ENCODE measurements at places on chromosomes 4 and X. TPM values are rescaled to one million over a fixed set of nuclear protein-coding genes. Genes with fewer than 3 reads are reported as not detected.

- peaks cover 3% of the 10 kb centered on the region for H3K27me3 ChIP-seq
- H3K27ac ChIP-seq, result no peak overlapping the region
- H3K4me1 ChIP-seq, result no peaks in the 10 kb centered on the region
- H3K4me3 ChIP-seq, result no peak overlapping the region
- no peaks in the 10 kb centered on the region for H3K36me3 ChIP-seq
- DNase-seq, result no peak
These were observed 74.4 kb downstream of the OTC start for GRCh38 chrX:38426785-38427184.

DNA sequence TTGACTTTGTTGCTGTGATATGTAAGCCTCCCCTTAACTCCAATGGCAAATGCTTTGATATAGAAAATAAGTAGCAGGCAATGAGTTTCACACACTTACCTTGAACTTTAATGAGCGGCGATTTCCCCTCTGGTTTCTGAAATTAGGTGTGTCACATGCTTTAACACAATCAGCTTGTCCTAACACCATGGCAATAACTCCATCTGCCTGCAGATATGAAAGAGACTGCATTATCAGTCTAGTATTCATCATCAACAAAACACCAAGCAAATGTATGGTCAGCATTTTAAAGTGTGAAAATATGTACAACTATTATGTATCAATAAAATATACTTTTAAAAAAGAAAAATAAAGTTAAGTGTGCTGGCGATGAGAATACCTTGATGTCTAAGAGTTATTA lies 128.8 kb upstream of the FAM9B start:
- no peak overlapping the region for H3K4me3 ChIP-seq
- H3K36me3 ChIP-seq, result no peaks in the 10 kb centered on the region
- no peaks in the 10 kb centered on the region for H3K27me3 ChIP-seq
- peaks cover 9% of the 10 kb centered on the region for H3K4me1 ChIP-seq

DNA sequence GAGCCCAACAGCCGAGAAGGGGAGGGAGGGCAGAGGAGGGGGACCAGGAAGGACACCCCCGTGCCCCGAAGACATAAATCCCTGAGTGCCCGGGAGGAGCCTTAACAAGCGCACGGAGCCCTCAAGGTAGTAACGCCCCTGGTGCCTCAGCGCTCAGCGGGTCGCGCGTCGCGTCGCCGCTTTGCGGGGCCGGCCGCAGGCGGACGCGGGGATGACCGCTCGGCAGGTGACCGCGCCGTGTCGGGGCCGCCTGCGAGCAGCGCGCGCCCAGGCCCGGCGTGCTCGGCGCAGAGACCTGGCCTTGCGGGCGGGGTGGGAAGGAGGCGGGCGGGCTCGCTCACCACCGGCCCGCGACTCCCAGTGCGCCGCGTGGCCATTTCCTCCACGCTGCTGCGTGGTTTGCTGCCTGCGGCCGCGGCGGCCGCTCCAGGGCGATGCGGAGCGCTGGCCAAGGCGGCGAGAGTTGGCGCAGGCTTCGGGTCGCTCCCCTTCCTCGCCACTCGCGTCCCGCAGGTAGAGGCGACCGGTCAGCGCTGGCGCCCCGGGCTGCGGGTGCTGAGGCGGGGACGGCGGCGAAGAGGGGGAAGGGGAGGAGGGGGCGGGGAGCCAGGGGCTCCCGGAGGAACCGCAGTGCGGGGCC lies 632 bp downstream of the CCSER1 start:
- H3K27ac ChIP-seq, result no peak overlapping the region
- peaks cover 25% of the 10 kb centered on the region for H3K4me1 ChIP-seq
- H3K27me3 ChIP-seq, result peaks cover 65% of the 10 kb centered on the region
- H3K4me3 ChIP-seq, result peak overlapping the region; percentile 79
- H3K36me3 ChIP-seq, result no peaks in the 10 kb centered on the region
- DNase-seq, result no peak

ANOS1 gene
- not detected for total RNA-seq

GRCh38 chr4:148068065-148068911 lies 336.4 kb downstream of the ARHGAP10 start:
- peaks cover 47% of the 10 kb centered on the region for H3K36me3 ChIP-seq
- peak overlapping the region; percentile 75 for H3K27ac ChIP-seq
- H3K27me3 ChIP-seq, result no peaks in the 10 kb centered on the region
- peaks cover 3% of the 10 kb centered on the region for H3K4me1 ChIP-seq
- no peak for DNase-seq

PRSS12 gene
- total RNA-seq, result not detected

DNA sequence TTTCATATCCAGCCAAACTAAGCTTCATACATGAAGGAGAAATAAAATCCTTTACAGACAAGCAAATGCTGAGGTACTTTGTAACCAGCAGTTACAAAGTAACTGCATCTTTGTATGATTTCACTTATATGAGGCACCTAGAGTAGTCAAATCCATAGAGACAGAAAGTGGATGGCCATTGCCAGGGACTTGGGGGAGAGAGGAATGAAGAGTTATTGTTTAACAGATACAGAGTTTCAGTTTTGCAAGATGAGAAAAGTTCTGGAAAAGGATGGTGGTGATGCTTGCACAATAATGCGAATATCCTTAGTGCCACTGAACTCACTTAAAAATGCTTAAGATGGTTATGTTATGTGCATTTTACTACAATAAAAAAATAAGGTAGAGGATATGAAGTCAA lies 58.4 kb upstream of the VCX start:
- H3K36me3 ChIP-seq, result no peaks in the 10 kb centered on the region
- DNase-seq, result no peak
- H3K27ac ChIP-seq, result no peak overlapping the region
- H3K4me1 ChIP-seq, result no peaks in the 10 kb centered on the region
- H3K27me3 ChIP-seq, result no peaks in the 10 kb centered on the region
- H3K4me3 ChIP-seq, result no peak overlapping the region

- H3K4me3 ChIP-seq, result peak overlapping the region; percentile 19
- peaks cover 25% of the 10 kb centered on the region for H3K4me1 ChIP-seq
- H3K27me3 ChIP-seq, result no peaks in the 10 kb centered on the region
- H3K36me3 ChIP-seq, result peaks cover 23% of the 10 kb centered on the region
- H3K27ac ChIP-seq, result peak overlapping the region; percentile 64
- DNase-seq, result no peak
These were observed 7.3 kb downstream of the GPRASP1 start for GRCh38 chrX:102658556-102658955.

SHOX gene
- total RNA-seq, result not detected

OTC gene
- not detected for total RNA-seq

DNA sequence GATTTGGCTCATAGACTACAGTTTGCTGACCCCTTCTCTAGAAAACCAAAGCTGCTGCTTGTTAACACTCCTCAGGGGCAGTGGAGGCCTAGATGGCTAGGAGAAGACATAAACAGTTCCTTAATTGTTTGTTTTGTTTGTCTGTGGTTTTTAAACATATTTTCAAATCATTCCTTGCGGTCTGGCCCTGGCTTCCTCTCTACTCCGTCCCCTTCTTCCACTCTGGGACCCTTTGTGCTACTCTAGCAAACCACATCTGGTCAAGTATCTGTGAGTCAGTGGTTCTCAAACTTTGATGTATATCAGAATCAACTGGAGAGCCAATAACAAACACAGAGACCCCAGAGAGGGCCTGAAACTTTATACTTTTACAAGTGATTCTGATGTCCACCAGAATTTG lies 36.1 kb downstream of the FRMPD4 start:
- H3K4me3 ChIP-seq, result no peak overlapping the region
- DNase-seq, result no peak
- H3K27me3 ChIP-seq, result peaks cover 2% of the 10 kb centered on the region
- no peaks in the 10 kb centered on the region for H3K36me3 ChIP-seq
- no peaks in the 10 kb centered on the region for H3K4me1 ChIP-seq
- no peak overlapping the region for H3K27ac ChIP-seq

DNA sequence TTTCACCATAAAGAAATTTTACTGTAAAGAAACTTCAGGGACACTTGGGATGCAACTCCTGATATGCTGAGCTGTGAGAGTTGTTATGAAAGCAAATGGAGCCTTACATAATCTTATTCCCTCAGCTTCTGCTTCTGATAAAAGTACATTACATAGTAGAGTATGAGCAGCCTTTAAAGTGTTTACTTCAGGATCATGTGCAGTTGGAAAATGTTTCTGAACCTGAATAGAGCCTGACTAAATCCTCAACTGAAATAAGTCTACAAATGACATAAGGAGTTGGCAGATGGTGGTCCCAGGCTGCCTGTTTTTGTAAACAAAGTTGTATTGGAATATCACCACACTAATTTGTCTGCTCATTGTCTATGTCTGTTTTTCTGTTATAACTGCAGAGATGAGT lies 19.3 kb downstream of the RASSF6 start:
- H3K36me3 ChIP-seq, result no peaks in the 10 kb centered on the region
- no peak overlapping the region for H3K27ac ChIP-seq
- H3K27me3 ChIP-seq, result no peaks in the 10 kb centered on the region

NRK gene
- not detected for total RNA-seq

DNA sequence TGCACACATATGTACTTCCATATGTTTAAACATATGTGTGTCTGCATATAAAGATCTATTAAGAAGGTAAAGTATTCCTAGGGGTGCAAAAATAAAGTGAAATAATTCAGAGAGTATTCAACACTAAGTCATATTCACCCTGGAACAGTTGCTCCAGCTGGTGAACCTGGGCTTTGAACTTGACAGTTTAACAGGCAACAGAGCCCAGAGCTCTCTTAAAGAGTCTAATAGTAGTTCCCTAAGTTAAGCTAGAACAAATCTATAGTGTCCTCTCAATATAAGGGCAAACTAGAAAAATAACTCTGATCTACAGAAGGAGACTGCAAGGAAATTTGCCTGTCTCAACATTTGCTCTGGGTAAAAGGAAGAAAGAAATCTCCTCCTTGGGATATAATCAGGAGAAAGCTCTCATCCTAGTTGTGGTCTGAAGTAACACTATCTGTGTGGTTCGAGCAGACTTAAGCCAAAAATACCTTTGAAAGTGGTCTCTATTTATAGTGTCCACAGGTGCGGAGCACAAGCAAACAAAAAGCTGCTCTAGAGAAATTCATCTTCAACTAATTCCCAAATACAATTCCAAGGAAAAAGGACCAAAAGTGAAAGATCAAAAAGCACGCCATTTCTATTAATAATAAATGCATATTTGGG lies 29.9 kb downstream of the VEGFC start:
- no peaks in the 10 kb centered on the region for H3K4me1 ChIP-seq
- no peak overlapping the region for H3K4me3 ChIP-seq
- DNase-seq, result no peak

GRCh38 chrX:116009346-116009745 lies 161.2 kb upstream of the AGTR2 start:
- H3K4me3 ChIP-seq, result no peak overlapping the region
- peaks cover 2% of the 10 kb centered on the region for H3K36me3 ChIP-seq
- DNase-seq, result no peak
- H3K27me3 ChIP-seq, result no peaks in the 10 kb centered on the region
- no peaks in the 10 kb centered on the region for H3K4me1 ChIP-seq

DNA sequence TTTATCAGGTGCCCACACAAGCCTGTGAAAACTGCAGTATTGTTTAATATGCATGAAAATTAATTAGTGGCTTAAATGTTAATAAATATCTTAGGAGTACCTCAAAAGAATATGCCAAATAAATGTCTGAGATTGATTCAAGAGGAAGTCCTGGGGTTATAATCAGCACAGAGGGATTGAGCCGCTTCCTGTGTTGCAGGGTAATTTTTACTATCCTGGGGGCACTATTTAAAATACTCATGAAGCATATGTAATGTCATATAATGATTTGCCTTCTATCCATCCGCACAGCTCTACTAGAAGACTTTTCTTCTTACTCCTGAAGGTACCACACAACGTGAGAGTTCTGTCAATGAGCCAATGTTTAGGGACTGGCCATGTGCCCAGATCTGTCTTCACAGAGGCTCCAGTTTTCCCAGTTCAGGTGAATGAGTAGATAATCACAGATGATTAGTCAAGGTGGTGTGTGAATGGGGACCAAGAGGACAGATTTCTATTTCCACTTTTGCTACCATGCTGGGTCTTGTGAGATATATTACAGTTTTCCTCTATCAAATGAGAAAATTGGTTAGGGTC lies 233.3 kb downstream of the USP46 start:
- H3K4me1 ChIP-seq, result no peaks in the 10 kb centered on the region
- H3K4me3 ChIP-seq, result no peak overlapping the region
- no peak overlapping the region for H3K27ac ChIP-seq
- no peaks in the 10 kb centered on the region for H3K36me3 ChIP-seq
- peaks cover 5% of the 10 kb centered on the region for H3K27me3 ChIP-seq
- DNase-seq, result no peak

ZNF732 gene
- total RNA-seq, result not detected

PTCHD1 gene
- not detected for total RNA-seq

PNMA6A gene
- 0.75 TPM for total RNA-seq

DNA sequence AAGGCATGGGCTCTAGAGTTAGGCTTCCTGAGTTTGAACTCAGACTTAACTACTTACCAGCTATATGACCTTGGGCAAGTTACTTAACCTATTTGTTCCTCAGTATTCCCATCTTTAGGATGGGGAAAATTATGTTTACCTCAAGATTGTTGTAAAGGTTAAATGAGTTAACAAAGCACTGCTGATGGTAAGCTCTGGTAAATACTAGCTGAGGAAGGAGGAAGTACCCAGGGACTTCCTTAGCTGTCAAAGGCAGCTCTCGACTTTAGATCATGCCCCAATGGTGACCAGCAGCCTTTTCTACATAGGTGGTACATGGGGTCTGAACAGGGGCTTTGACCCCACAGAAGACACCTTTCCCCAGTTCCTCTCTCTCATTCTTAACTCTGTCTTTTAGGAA lies 20.1 kb downstream of the ATP7A start:
- H3K4me1 ChIP-seq, result peaks cover 4% of the 10 kb centered on the region
- H3K27ac ChIP-seq, result no peak overlapping the region
- no peaks in the 10 kb centered on the region for H3K27me3 ChIP-seq
- H3K4me3 ChIP-seq, result no peak overlapping the region

DNA sequence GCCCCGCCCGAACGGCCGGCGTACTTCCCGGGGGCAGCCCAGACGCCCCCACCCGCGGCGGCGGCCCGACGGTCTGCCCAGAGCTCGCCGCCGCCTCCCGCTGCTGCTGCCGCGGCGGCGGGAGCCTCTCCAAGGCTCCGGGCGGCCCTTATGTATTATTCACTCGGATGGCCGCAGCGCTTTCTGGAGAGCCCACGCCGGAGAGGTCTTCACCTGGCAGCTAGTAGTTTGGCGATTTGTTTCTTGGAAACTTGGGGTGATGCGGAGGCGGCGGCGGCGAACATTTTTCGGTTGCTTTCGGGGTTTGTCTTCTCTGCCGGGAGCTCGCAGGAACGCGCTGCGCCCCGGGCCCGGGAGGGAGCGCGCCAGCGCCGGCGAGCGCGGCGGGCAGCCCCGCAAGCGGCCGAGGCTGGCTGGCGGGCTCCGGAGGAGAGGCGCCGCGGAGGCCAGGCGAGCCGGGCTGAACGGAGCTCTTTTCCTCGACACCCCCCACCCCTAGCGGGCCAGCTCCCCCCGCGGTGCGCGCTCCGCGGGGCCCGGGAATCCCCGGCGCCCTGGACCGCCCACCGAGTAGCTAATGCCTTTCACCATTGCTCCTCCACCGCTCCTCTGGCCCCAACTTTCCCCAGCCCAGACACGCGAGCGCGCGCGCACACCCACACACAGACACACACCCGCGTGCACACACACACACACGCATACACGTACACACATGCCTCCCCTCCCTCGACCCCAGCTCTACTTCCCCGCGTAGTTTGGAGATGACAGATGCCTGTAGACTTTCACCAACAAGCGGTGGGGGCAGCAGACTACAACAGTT lies 113.5 kb downstream of the DHX15 start:
- DNase-seq, result no peak
- H3K27me3 ChIP-seq, result peaks cover 99% of the 10 kb centered on the region
- no peaks in the 10 kb centered on the region for H3K36me3 ChIP-seq
- peaks cover 25% of the 10 kb centered on the region for H3K4me1 ChIP-seq
- no peak overlapping the region for H3K27ac ChIP-seq
- peak overlapping the region; percentile 88 for H3K4me3 ChIP-seq
